ENCODE measurements at places on chromosomes 1 and 21.
A peak's percentile ranks its signal among the peaks of the same experiment; 100 is the strongest.

DNA sequence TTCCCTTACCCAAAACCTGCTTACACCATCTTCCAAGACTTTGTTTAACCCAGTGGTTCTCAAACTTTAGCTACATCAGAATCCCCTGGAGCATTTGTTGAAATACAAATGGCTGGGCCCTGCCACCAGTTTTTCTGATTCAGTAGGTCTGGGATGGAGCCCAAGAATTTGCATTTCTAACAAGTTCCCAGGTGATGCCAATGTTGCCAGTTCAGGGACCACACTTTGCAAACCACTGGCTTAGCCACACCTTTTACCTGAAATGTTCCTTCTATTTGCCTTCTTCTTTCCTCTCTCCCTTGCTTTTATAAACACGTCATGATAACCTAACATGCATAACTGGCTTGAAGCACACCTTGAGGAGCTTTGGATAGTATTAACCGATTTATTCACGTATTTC, 16.1 kb upstream of the FCAMR start:
- no peak for DNase-seq

DNA sequence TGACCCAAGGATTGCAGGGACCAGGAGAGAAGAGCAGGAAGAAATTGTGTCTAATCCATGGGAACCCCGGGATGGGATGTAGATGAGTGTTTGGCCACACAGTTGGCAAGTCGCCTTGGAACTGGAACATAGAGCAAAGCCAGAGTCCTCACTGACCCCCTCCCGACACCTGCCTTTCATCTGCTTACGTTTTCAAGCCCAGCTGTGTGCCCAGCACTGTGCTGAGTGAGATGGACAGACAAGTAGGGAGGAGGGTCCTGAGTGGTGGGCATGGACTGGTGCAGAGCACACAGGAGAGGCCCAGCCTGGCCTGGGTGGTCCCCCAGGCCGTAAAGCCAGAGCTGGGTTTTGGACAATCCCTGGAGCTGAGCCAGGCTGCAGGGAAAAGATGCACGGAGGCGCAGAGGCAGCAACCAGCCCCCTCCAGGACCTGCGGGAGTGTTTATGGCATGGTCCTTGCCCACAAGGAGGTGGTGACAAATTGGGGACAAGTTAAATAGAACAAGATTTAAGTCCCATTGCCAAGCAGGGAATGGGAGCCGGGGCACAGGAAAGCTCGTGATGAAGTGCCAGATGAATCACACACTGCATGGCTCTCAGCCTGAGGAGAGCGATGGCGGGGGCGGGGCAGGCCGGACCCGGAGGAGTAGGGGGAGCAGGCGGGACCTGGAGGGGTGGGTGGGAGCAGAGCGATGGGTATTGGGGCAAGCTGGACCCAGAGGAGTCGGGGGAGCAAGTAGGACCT, 157.8 kb upstream of the VAMP3 start:
- no peak for DNase-seq

- no peak for DNase-seq
Observed at GRCh38 chr21:32626621-32627196, 14.5 kb upstream of the CFAP298 start.

DNA sequence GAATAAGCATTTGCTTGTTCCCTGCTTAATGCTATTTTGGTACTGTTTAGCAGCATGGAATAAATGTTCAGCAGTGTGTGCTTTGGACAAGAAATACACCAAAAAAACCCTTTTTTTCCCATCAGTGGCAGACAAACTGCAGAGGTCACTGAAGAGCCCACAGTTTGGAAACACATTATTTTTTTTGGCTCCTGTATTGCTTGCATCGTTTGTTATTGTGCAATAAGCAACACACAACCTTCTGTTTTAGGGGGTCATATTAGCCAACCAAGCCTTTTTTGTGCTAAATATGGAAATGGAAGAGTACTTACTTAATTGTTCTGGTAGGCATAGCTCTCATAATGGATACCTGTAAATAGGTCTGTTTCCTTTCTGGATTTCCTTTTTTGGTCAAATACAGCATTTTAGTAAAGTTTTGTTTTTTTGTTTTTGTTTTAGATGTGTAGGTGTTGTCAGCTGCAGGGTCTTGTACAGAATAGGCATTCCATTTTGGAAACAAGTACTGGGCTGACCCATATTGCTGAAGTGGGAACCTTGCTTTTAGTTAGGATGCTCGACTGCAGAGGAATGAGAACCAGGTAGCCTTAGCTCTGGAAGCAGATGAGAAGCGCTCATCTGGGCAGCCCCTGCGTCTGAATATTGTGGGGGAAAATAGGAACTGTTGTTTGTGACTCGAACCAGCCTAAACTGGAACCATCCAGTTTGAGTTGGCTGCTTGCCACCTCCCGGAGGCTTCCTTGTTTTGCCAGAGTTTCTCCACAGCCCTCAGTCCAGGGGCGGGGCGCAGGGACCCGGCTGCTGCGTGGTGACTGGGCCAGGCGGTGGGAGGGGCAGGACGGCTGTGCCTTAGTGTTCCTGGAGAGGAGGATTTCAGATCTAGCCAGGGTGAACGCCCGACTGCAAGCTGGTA, 38.4 kb downstream of the SPEN start:
- peak; percentile 24 for DNase-seq

DNA sequence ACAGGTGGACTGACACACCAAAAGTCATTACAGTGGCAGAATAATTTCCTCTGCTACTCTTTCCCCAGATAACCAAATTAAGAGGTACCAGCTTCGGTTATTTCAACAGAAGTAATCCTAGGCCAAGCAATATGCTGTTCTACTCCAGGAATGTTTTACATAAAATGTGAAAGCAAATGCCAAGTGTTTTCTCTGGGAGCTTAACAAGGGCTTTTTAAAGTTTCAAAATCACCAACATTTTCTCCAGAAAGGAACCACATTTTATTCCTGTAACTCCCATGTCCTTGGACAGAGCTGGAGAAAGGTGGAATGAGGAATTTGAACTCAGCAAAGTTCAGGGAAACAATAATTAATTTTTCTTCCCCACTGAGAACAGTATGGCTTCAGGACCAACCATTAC, 27.2 kb downstream of the CNN3 start:
- no peak for DNase-seq

DNA sequence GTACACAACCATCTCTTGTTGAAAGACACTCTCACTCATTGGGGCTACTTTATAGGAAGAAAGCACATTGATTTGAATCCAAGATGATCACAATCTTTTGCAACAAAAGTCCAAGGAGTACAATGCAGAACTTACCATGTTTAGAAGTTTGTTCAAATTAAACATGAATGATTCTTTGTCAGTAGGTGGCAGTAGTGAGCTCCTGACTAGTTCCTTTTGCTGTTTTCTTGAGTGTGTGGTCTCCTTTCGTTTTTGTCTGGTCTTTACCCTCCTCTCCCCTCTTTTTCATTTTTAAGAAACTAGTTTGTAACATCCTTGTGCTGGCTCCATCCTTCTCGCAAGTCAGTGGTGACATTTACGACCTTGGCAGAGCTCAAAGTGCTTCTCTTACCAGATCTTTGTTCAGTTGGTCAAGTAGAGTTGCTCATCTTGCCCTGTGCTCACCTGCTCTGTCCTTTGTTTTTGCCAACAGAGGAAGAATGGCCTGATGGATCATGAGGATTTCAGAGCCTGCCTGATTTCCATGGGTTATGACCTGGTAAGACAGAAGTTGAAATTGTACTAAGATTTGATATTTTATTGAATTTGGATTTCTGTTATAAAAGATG, 35.7 kb upstream of the MTR start:
- DNase-seq: peak; percentile 45

DNA sequence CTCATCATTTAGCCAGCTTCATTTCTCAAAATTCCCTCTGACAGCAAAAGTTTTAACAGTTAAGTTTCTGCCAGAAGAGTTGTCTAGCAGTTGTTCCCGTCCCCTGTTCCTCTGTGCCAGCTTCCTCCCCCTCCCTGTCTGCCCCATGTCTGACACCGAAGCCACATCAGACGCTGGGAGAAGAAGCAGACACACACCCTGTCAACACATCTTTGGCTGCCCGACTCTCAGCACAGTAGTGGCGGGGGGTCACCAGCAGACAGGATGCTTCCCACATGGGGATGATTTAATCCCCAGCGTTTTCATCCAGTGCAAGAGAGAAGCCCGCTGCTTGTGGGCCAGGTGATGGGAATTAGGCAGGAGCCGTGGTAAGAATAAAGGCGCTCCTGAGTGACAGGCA, 379.4 kb upstream of the RUNX1 start:
- DNase-seq: peak; percentile 49

- DNase-seq: no peak
Observed at GRCh38 chr1:200048244-200048643, 20.7 kb downstream of the NR5A2 start.

DNA sequence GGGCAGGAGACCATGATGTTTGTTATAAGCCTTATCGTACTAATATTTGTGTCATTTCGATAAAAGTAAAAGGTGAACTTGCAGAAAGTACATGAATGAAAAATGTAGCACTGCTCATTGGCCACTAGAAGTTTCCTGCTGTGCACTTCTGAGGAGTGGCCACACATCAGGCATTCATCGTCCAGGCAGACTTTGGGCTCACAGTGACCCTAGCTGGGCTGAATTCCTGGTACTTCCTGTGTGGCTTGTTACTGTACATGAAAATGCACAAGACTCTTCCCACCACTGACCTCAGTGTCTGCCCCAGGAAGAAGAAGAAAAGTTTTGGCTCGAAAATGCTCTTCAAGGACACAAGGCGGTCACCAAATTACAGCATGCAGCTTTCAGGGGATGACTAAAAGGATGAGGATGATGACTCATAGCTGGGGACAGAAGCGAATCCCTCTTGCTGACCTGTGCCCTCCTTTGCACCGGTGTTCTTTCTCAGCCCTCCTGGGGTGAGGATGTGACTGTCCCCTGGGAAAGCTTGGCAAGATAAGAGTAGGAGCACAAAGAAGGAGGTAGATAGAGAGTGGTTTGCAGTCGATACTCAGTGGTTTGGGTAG, 252.4 kb upstream of the KAZN start:
- no peak for DNase-seq

Data from activated CD4-positive, alpha-beta T cell treated with anti-CD3 and anti-CD28 coated beads, Interleukin-2, amount 10 ng/mL, durations not matched to agents 7 days and 5 days (primary cell).